ENCODE measurements at places on chromosomes 4 and X.

DNA sequence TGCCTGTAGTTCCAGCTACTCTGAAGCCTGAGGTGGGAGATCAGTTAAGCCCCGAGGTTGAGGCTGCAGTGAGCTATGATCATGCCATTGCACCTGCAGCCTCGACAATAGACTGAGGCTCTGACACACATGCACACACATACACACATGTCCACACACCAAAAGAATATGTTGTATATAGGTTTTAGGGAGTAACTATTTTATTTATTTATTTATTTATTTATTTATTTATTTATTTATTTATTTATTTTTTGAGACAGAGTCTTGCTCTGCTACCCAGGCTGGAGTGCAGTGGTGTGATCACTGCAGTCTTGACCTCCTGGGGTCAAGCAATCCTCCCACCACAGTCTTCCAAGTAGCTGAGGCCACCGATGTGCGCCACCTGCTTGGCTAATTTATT is 78.3 kb downstream of the DCLK2 start:
- no peak for ATAC-seq

DNA sequence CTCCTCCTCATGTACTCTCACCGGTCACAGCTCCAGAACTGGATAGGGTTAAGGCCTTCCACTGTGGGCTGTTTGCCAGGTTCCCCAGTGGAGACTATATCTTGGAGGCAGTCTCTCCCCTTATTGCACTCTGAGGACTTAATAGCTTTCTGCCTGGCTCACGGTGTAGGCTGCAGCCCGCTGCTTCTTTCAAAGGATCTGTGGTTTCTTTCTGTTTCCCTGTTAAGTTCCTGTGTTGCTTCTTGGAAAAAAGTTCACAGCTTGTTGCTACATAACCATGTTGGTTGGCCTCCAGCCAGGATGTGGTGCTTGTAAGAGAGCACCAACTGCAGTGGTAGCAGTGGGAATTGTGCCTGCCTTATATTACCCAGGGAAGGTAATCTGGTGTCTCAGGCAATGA is 24.9 kb upstream of the ZDHHC15 start:
- no peak for ATAC-seq

DNA sequence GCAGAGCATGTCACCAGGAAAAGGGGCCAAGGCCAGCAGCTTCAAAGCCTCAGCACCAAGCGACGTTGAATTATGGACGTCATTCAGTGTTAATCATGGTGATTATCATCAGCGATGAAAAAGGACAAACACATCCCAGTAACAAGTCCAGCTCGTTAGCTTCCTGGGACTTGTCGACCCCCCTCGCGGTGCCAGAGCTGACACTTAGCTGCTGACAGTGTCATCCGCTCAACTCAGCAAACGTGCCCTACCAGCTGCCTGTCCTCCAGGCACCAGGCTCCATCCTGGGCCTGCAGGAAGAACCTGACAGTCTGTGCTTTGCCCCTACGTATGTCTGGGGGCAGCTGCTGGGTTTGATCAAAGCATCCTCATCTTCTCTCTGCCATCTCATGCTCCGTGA is 137.0 kb upstream of the PSAPL1 start:
- ATAC-seq = no peak

GRCh38 chr4:76950956-76951671 is 1.6 kb downstream of the SEPTIN11 start:
- no peak for ATAC-seq

DNA sequence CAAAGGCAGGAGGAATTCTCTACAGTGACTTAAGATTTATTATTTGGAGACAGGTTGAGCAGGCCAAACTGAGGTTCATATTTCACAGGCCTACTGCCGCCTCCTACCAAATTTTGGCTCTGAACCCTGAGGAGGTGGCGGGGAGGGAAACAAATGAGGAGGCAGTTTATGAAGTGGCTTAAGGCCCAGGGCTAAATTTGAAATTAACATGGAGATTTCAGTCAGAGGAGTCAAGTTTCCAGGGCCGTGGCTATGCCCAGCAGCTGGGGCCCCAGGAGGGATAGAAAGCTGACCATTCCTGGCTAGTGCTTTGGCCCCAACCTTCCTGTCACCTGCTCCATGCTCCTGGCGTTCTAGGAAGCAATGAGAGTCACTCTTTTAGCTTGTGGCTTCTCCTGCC is 73.4 kb upstream of the ARHGAP36 start:
- no peak for ATAC-seq

- no peak for ATAC-seq
These were observed 57.0 kb downstream of the RTL9 start for GRCh38 chrX:110415440-110416170.

- ATAC-seq = no peak
These were observed 1003.2 kb downstream of the C4orf33 start for GRCh38 chr4:130099105-130099504.

DNA sequence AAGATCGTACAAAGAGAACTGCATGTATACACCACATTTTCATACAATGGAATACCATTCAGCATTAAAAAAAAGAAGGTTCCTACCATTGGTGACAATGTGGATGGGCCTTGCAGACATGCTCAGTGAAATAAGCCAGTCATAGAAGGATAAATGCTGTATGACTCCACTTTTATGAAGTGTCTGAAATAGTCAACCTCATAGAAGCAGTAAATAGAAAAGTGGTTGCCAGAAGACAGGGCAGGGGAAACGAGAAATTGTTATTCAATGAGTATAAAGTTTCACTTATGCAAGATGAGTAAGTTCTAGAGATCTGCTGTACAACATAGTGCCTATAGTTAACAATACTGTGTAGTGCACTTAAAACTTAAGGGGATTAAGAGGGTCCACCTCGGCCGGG is 257.5 kb upstream of the FTHL17 start:
- ATAC-seq = no peak

DNA sequence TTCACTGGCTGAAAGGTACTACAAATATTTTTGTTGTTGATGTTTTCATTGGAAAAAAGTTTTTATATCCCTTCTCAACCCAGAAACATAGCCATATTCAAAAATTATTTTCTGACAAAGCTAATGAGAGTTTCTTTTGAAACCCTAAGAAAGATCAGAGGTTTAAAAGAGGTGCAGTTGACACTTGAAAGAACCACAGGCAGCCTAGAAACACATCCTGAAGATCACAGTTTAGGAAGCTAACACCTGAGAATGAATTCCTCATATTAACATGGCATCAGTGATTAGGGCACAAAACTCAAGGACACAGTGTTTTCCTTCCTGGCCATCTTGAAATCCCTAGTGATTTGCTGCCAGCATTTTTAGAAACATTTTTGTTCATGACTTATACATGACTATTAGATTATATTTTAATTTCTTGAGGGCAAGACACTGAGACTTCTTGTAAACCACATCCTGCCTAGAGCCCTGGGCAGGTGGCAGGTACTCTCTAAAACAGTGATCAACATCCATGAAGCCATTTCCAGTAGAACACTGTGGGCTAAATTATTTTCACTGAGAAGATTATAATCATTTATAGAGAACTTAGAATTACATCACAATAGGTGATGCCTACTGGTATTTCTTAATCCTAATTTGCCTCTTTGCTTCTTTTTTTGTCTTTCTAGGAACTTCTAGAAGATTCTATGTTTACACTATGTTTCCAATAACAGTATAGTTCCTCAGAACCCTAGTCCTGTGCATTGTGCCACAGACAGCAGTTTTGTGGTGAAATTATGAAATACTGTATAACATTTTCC is 80.0 kb downstream of the ARSJ start:
- peak; percentile 82 for ATAC-seq

DNA sequence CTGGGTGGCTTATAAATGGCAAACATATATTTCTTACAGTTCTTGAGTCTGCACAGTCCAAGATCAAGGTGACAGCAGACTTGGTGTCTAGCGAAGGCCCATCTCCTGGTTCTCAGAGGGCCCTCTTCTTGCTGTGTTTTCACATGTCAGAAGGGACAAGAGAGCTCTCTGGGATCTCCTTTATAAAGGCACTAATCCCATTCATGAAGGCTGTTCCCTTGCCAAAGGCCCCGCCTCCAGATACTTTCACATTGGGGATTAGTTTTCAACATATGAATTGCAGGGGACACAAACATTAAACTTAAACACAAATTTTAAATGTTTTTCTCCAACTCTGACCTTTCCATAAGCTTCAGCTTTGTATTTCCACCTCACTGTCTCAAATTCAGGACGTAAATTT is 1135.0 kb upstream of the TENM3 start:
- no peak for ATAC-seq

DNA sequence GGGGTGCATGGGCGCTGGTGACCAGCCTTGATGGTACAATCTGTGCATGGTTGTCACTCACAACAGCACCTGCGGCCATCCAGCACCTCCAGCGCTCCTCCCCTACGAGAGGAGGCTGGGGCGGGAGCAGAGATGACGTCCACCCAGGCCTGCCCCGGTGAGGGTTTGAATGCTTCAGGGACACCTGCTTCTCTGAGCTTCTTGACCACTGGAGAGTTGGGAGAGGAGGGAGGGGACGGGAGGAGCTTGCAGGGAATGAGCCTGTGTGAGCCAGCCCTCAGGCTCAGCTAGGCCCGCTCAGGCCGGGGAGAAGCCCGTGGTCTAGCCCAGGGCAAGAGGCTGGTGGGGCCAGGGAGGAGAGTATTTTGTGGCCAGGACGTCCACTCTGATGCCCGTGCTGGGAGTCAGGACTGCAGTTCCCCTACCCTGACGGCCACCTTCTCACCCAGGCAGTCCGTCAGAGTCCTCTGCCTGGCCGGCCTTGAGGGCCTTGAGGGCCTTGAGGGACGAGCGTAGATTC is 59.2 kb downstream of the CPZ start:
- no peak for ATAC-seq

GRCh38 chrX:105533951-105534350 is 288.4 kb upstream of the NRK start:
- ATAC-seq = no peak

- ATAC-seq = no peak
These were observed 1112.5 kb downstream of the TECRL start for GRCh38 chr4:63296773-63297172.

GRCh38 chrX:13048280-13048679 is 3.9 kb upstream of the FAM9C start:
- no peak for ATAC-seq

- no peak for ATAC-seq
These were observed 506.5 kb upstream of the GALNT7 start for GRCh38 chr4:172662113-172662512.

- ATAC-seq = no peak
These were observed 1.6 kb upstream of the NAT8L start for GRCh38 chr4:2057382-2058065.

GRCh38 chrX:40778861-40779575 is 43.7 kb upstream of the MED14 start:
- no peak for ATAC-seq

DNA sequence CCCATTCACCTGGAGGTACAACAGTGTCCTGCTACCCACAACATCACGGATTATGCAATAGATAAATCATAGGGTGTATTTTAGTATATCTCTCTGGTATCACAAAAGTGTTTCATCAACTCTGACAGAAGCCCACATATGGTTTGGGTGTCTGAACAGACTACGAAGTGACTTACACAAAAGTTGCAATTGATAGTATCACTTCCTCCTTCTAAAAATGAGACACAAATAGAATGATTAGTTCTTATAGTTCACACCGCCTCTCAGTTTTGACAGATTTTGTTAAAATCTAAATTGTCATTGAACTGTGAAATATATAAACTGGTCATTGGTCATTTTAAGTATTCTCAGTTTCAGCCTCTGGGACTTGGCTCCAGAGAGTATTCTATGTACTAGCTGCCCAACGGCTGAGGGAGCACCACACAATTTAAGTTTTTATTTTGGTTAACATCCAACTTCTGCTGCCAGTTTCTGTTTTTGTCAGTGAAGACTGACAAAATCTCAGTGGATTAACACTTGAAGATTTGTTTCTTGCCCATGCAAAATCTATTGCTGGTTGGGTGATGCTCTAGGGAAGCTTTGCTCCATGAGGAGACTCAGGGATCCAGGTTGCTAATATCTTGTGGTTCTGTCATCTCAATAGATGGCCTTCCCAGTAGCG is 113.8 kb upstream of the PUDP start:
- no peak for ATAC-seq

DNA sequence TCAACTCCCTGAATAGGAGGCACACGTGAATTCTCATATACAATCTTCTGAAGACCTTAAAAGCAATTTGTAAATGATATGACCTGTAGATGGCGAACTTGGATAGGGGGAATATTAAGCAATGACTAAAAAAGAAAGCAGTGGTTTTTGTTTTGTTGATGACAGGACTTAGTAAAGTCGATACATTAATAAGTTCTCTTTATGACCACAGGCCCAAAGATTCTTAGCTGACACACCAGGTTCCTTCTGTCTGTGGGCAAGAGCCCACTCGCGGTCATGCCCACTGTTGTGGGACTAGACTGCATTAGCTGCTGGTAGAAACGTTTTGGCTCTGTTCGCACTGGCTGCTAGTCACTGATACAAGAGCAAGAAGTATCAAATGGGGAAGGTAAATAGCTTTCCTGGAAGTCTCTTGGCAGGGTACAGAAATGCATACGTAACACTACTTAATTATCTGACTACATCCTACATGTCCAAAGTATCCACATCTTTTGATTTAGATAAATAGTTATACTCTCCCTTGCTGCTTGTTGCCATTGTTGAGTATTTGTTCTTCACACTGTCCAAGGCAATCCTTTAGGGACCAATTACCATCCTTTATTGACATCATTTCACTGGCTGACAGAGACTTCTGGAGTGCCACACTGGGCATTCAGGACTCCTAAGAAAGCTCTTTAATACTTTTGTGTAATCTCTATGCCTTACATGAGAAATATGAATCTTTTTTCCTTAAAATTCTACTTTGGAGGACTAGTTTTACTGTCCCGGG is 31.0 kb downstream of the ALPK1 start:
- ATAC-seq = peak; percentile 77

DNA sequence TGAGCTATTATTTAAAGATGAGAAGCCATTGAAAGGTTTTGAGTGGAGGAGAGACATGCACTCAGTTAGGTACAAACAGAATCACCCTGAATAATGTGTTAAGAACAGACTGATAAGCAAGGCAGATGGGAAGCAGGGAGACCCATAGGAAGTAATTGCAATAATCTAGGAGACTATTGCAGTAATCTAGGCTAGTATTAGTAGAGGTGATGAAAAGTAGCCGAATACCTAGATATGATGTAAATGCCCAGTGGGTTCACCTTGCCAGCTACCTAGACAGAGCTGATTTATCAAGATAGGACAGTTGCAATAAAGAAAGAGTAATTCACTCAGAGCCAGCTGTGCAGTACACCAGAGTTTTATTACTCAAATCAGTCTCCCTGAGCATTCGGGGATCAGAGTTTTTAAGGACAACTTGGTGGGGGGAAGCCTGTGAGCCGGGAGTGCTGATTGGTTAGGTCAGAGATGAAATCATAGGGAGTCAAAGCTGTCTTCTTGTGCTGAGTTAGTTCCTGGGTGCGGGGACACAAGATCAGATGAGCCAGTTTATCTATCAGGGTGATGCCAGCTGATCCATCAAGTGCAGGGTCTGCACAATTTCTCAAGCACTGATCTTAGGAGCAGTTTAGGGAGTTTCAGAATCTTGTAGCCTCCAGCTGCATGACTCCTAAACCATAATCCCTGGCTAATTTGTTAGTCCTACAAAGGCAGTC is 427.5 kb downstream of the RPA4 start:
- no peak for ATAC-seq

DNA sequence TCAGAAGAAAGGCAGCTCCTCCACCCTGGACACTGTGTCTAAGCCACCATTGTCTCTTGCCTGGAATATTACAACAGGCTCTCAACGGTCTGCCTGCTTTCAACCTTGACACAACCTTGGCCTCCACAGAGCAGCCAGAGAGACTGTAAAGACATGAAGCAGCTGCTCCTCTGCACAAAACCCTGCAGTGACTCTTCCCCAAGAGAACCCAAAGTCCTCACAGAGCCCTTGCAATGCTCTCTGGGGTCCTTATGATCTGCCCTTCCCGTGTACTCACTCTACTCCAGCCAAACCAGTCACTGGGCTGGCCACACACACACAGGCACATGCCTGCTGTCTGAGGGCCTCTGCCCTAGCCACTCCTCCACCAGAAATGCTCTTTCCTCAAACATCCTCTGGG is 75.9 kb upstream of the CPEB2 start:
- no peak for ATAC-seq
